ENCODE measurements at places on chromosomes 5 and 9.
A peak's percentile ranks its signal among the peaks of the same experiment; 100 is the strongest.

DNA sequence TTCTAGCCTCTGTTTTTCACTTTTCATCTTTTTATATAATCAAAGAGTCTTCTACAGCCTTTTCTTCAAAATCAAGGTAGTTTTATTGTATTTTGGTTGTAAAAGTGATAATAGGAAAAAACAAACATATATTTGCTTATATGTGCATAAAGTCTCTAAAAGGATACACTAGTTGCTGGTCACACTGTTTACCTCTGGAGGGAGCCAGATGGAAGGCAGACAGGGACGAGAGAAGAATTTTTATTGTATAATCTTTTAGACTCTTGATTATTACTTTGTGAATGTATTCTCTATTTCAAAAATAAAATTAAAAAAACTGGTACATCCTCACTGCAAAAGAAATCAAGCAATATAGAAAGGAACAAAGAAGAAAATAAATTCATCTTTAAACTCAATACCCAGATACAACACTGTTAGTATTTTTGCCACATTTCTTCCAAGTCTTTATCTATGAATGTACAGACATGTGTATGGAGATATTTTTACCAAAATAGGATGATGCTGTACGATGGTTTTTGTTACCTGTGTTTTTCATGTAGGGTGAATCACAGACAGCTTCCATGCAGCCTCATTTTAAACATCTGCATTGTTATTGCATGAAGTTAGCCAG, 6.1 kb upstream of the RNF183 start:
- H3K4me1 ChIP-seq = no peaks in the 10 kb centered on the region
- H3K36me3 ChIP-seq = peaks cover 2% of the 10 kb centered on the region
- H3K27ac ChIP-seq = no peak overlapping the region
- no peak for DNase-seq
- no peak overlapping the region for H3K4me3 ChIP-seq

DNA sequence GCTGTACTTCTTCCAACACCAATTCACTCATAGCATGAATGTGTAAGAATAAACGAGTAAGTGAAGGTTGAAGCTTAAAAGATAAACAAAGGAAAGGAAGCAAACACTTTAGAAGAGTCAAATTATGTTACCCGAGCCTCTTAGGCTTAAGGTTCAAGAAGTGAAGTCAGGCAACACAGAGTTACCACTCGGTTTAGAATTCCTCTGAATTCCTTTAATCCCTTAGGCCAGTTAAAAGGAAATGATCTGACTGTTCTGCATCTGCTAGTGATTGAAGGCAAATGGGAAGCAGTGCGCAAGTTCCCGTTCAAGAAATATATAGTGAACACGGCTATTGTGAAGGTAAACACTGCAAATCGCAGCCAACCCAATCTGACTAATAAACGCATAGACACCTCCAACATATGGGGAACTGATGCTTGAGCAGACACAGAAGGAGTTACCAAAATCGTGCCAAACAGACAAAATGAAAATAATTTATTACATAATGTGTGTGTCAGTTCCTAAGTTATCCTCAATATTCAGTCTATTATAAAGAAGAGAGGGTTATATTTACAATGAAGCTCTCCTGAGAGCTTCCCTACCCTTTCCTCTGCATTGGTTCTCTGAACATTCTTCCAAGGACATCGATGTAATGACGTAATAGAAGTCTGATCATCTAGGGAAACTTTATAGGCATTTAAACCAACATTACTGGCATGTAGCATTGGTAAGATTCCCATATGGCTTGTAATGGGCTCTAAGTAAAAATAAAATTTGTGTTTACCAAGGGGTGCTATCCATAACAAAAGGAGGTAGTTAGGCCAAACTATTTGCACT, 837.1 kb upstream of the ZNF608 start:
- H3K4me1 ChIP-seq = peaks cover 34% of the 10 kb centered on the region
- H3K27ac ChIP-seq = no peak overlapping the region
- H3K27me3 ChIP-seq = no peaks in the 10 kb centered on the region
- no peaks in the 10 kb centered on the region for H3K36me3 ChIP-seq

GRCh38 chr5:2167671-2168070, 284.9 kb upstream of the IRX4 start:
- no peak for DNase-seq
- no peak overlapping the region for H3K4me3 ChIP-seq
- no peaks in the 10 kb centered on the region for H3K4me1 ChIP-seq
- H3K27ac ChIP-seq = no peak overlapping the region
- peaks cover 3% of the 10 kb centered on the region for H3K27me3 ChIP-seq

DNA sequence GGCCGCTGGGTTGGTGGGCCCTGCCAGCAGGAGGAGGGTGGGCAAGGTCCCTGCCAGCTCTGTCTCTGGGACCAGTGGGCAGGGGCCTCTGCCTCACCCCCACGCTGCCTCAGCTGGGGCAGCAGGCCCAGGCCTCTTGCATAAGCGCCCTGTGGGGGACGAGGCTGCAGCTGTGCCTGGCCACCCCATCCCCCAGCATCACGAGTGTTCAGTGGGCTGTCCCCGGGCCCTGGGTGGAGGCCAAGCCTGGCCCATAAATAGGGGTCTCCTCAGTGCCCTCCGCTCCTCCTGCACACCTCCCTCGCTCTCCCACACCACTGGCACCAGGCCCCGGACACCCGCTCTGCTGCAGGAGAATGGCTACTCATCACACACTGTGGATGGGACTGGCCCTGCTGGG, at the start of gene PTGDS:
Gene PTGDS, plus strand, starts transcription at position 282 of the 400 bp plus-strand sequence. Its CDS starts 75 bp downstream, at position 357.
- peak within 1 kb of the TSS; percentile 39 for H3K4me3 ChIP-seq
- peak within 1 kb of the TSS; percentile 32 for H3K27ac ChIP-seq
- no peaks in the 10 kb centered on the region for H3K36me3 ChIP-seq
- peaks cover 7% of the 10 kb centered on the region for H3K4me1 ChIP-seq
- no peaks in the 10 kb centered on the region for H3K27me3 ChIP-seq
- DNase-seq = peak; percentile 66

GRCh38 chr5:61667525-61668218, 335.6 kb downstream of the ZSWIM6 start:
- no peaks in the 10 kb centered on the region for H3K36me3 ChIP-seq
- H3K4me3 ChIP-seq = no peak overlapping the region
- no peak for DNase-seq
- no peak overlapping the region for H3K27ac ChIP-seq
- no peaks in the 10 kb centered on the region for H3K27me3 ChIP-seq
- H3K4me1 ChIP-seq = no peaks in the 10 kb centered on the region

DNA sequence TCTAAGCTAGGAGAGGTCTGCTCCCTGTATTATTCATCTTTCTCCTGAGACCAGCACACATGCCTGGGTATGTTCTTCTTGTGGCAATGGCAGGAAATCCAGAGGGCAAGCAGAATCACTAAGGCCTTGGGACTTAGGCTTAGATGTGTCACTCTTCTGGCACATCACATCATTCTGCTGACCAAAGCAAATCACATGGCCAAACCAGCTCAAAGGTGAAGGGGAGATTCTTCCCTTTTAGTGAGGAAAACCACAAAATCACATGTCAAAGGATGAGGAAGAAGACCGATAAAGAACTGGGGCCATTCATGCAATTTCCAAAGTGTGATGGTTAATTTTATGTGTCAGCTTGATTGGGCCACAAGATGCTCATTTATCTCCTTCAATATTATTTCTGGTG, 5.7 kb upstream of the AGGF1 start:
- no peaks in the 10 kb centered on the region for H3K4me1 ChIP-seq
- no peak for DNase-seq
- H3K27ac ChIP-seq = no peak overlapping the region
- H3K4me3 ChIP-seq = no peak overlapping the region

Data from tibial nerve (tissue), 4 donors.